Epithelial cell of alveolus of lung (primary cell): ENCODE measurements at places on chromosomes 5 and 9. TPM values are rescaled to one million over a fixed set of nuclear protein-coding genes. Genes with fewer than 3 reads are reported as not detected.

The ZNF658 gene
- 2.6 and 4.8 TPM in 2 replicates for total RNA-seq

The PRRX2 gene
- 1.4 and 31.1 TPM in 2 replicates for total RNA-seq

The ANXA2R gene
- total RNA-seq = 1.4 and 4.4 TPM in 2 replicates

The PRKAA1 gene
- total RNA-seq = 49.9 and 65.3 TPM in 2 replicates

The GPR150 gene
- total RNA-seq = 0.80 and 1.0 TPM in 2 replicates

The KIF2A gene
- 30.3 and 40.3 TPM in 2 replicates for total RNA-seq

The ATP10B gene
- total RNA-seq = not detected in 2 replicates

The NIM1K gene
- 0.78 and 0.96 TPM in 2 replicates for total RNA-seq

The SPATA6L gene
- total RNA-seq = 0.26 TPM in 1 of 2 replicates, not detected in the other

The FST gene
- 57.1 and 65.2 TPM in 2 replicates for total RNA-seq

The ADCY2 gene
- under 0.01 and 0.08 TPM in 2 replicates for total RNA-seq

The ADGRV1 gene
- 0.13 and 0.32 TPM in 2 replicates for total RNA-seq

The TMC1 gene
- total RNA-seq = not detected in 2 replicates

The NKD2 gene
- total RNA-seq = 2.1 and 102 TPM in 2 replicates

The GGTA1 gene
- not detected in 2 replicates for total RNA-seq

The THBS4 gene
- total RNA-seq = 0.91 and 15.1 TPM in 2 replicates

The TSLP gene
- total RNA-seq = 0.80 and 5.8 TPM in 2 replicates

The PCDHA9 gene
- under 0.01 TPM in 1 of 2 replicates, not detected in the other for total RNA-seq

The NOTCH1 gene
- total RNA-seq = 11.7 and 13.7 TPM in 2 replicates

The STK32A gene
- total RNA-seq = 0.24 and 0.26 TPM in 2 replicates

The ACOT12 gene
- total RNA-seq = not detected in 2 replicates

The IL13 gene
- total RNA-seq = not detected in 2 replicates

The N4BP3 gene
- 1.6 and 2.8 TPM in 2 replicates for total RNA-seq

The ISL1 gene
- total RNA-seq = not detected in 2 replicates

The SIMC1 gene
- total RNA-seq = 14.1 and 24.4 TPM in 2 replicates

The GFPT2 gene
- 25.4 and 126 TPM in 2 replicates for total RNA-seq

The PIP5K1B gene
- under 0.01 TPM in 1 of 2 replicates, not detected in the other for total RNA-seq

The SPINK5 gene
- not detected in 2 replicates for total RNA-seq

The SOHLH1 gene
- total RNA-seq = not detected in 2 replicates

The WDR31 gene
- total RNA-seq = 0.91 and 1.4 TPM in 2 replicates

The INSL6 gene
- total RNA-seq = not detected in 2 replicates

The JADE2 gene
- 17.5 and 21.6 TPM in 2 replicates for total RNA-seq
